ENCODE measurements at places on chromosomes 6 and 20.
A peak's percentile ranks its signal among the peaks of the same experiment; 100 is the strongest.

GRCh38 chr6:24931718-24932691, 3.8 kb downstream of the RIPOR2 start:
- DNase-seq = no peak

DNA sequence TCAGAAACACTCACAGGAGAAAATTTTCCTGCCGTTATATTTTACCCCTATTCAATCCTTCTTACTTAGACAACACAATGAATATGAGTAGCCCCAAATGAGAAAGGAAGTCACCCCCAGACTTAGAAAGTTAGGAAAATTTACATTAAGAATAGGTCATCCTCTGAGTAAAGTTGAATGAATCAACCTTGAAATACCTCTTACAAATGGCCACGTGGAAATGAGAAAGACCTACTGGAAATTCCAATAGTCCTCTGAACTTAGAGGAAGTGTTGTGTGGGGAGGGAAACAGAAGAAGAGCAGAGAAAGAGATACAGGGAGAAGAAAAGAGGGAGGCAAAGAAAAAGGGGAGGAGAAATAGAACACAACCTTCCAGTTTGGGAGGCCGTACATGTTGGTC, 43.7 kb downstream of the PHACTR1 start:
- DNase-seq = no peak

DNA sequence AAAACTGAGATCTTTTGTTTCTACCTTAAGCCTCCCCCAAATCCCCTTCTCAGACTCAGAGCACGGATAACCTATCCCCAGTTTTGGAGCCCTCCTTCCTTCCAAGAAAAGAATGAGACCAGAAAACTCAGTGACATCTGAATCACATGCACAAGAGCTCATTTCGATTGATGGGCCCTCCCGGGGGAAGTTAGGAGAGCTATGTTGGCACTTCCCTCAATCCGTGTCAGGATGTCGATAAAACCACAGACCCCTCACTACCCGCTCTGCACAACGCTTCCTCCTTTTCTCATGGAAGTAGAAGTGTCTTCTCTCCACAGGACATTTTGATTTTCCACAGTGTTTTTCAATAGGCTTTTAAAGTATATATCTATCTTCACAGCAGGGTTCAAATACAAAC, 332.4 kb downstream of the HACE1 start:
- DNase-seq = peak; percentile 35

- DNase-seq = peak; percentile 15
These were observed 6.7 kb downstream of the TEAD3 start for GRCh38 chr6:35489995-35490791.

DNA sequence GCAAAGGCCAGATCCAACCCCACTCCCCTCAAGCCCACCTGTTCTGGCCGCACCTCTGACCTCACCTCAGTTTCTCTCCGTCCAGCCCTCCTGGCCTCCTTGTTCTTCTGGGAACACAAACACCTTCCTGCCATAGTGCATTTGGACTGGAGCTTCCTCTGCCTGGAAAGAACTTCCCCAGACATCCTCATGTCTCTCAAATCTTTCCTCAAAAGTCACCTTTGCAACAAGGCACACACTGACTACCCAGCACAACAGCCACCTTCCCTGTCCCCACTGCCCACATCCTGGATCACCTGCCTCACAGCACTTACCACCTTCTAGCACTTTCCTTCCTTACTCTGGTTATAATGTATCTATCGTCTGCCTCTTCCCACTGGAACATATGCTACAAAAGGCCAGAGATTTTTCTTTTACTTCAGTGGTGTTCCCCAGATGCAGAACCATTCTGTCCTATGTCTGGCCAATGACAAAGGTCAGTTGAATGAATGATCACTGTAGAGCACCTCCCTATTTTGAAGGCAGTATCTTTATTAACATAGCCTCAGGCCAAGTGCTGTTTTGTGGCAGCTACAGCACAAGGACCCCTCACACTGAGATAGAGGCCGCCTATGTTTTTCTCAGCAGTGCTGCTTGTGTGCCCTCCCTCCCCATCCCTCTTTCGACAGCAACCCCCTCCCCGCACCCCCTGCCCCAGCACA, 4.1 kb downstream of the HLA-B start:
- no peak for DNase-seq

GRCh38 chr20:15570156-15570555, 1003.1 kb downstream of the KIF16B start:
- DNase-seq = no peak

GRCh38 chr20:2742431-2742830, 49.9 kb downstream of the EBF4 start:
- no peak for DNase-seq

- DNase-seq = peak; percentile 40
These were observed 7.7 kb upstream of the ZNF334 start for GRCh38 chr20:46520976-46521579.

DNA sequence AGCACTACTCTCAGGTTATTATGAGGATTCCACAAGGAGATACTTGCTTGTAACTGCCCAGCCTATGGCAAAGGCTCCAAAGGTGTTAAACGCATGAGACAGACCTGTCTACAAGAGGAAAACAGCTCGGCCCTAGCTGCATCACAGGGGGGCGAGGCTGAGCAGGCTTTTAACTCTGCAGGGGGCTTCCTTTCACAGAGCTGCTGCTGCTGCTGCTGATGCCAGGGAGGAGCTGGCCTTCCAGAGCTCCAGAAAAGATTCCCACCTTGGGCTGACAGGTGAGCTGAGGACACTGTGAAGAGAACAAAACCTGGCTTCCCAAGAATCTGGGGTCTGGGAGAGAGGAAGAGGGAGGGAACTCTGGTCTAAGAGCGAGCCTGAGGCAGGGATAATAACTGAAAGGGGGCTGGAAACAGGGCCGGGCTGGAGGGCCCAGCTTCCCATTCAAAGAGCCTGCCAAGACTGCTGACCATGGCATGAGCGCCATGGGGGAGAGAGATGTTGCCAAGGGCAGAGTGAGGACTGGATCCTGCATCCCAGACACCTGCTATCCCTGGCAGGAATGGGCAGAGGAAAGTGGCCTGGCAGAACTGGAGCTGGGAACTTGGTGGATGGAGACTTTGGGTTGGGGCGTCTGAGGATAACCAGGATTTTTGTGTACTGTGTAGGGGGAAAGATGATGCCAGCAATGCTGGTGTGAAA, 211.1 kb upstream of the LRFN2 start:
- DNase-seq = no peak

GRCh38 chr6:96786336-96786735, 50.9 kb downstream of the GPR63 start:
- no peak for DNase-seq

DNA sequence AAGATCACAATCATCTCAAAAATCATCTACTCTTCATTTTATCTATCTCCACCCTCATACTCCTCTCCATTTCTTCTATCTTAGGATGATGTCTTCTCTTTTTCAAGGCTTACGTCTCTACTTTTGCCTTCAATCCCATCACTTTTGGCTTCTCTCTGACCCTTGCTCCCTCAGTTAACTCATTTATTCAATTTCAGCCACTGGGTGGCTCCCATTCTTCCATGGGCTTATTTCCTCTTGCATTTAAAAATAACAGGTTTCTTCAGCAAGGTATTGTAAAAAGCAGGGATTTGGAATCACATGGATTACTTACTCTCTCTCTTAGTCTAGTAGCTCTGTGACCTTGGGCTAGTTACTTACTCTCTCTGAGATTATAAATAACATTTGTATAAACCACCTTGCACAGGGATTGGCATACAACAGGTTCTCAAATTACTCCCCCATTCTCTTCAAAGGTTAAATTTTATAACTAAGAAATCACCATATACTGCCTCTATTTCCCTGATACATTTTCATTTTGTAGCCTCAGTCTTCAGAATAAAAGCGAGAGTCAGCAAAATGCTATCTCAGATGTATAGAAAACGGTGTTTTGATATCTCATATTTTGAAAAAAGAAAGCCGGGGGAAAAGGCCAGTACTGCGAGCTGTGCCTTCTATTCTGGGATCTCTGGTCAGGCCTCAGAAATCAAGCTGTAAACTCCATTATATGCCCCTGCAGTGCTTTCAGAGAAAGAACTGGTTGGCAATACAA, 5.5 kb downstream of the ZSCAN12 start:
- DNase-seq = no peak

GRCh38 chr6:112881027-112881426, 533.9 kb downstream of the RFPL4B start:
- DNase-seq = no peak

DNA sequence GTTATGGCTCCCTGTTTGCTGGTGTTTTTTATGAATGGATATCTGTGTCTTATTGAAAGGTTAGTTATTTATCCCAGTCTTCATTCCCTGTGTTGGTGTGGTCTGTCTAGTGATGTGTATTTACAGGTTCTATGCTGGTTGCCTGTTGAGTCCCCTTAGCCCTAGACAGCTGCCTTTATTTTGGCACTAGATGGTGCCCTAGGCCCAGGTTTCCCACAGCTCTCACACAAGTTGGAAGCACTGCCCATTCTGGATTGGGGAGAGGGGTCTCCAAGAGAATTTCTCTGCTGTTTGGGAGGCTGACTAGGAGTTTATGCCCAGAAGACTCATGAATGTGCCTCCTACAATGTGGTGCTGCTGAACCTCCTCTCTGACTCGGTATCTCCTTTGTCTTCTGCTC, 12.4 kb downstream of the GRM1 start:
- DNase-seq = no peak

DNA sequence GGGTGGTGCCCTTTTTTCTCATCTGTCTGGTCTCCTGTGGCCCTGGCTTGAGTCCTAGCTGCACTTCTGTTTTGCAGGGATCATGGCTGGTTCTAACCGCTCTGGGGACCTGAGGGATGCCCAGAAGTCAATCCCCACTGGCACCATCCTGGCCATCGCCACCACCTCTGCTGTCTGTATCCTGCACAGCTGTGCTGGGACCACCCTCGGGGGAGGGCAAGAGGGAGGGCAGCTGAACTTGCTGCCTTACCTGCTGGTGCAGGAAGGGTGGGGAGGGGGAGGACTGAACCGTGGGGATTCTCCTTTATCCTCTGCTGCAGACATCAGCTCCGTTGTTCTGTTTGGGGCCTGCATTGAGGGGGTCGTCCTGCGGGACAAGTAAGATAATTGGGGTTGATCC, 14.5 kb downstream of the SLC12A5 start:
- no peak for DNase-seq

DNA sequence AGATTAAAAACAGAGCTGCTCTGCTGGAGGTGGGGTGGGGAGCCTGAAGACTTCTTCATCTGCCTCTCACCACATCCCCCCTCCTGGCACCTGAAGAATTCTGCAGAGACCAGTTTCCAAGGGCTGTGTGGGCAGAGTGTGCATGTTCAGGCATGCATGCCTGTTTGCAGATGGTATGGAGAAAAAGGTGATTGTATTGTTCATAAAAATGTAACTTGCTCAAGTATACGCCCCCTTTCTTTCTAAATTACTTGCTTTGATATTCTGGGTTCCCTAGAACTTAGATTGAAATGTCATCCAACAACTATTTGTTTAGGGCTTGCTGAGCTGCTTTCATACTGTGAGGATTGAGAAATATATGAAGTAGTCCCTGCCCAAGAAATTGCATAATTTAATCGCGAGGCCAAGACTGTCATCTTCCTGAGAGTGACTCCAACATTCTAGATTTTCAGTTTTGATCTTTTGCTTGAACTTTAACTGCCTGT, 83.6 kb downstream of the LCA5 start:
- peak; percentile 2 for DNase-seq

- DNase-seq = no peak
These were observed 175.7 kb downstream of the TBX18 start for GRCh38 chr6:84588697-84589080.

DNA sequence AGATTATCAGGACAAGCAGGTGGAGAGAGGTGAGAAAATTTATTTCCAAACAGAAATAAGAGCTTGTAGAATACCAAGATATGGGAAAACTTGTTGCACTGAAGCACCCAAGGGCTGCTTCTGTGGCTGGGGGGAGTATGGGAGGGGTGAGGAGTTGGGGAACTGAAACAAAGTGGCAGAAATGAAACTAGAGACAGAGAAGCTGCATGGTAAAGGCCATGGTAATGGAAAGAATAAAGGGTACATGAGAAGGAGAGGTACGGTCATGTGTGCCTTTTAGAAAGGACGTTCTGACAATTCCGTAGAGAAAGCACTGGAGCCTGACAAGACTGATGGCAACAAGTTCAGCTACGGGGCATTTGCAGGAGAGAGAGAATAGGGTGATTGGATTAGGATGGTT, 51.6 kb upstream of the RIN2 start:
- peak; percentile 2 for DNase-seq

GRCh38 chr6:166989427-166990032, 9.7 kb upstream of the CEP43 start:
- peak; percentile 17 for DNase-seq

- no peak for DNase-seq
These were observed 145.1 kb upstream of the ZNF184 start for GRCh38 chr6:27617700-27618689.

GRCh38 chr20:11675920-11676629, 241.6 kb upstream of the BTBD3 start:
- no peak for DNase-seq

DNA sequence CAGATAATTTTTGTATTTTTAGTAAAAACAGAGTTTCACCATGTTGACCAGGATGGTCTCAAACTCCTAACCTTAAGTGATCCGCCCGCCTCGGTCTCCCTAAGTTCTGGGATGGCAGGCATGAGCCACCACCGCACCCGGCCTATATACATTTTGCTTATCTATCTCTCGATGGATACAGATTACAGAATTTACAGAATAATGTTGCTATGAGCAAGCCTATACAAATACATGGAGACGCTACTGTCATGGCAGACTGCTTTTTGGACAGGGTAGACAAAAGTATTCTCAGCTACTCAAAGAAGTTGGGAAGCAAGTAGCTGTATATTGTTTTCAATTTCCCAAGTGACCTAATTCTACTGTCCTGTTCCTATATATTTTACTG, 1.6 kb downstream of the HSPA1L start:
- no peak for DNase-seq

- DNase-seq = no peak
These were observed 58.2 kb downstream of the DCBLD1 start for GRCh38 chr6:117540670-117541069.

- DNase-seq = no peak
These were observed 26.7 kb downstream of the FOXO3 start for GRCh38 chr6:108587258-108588059.

DNA sequence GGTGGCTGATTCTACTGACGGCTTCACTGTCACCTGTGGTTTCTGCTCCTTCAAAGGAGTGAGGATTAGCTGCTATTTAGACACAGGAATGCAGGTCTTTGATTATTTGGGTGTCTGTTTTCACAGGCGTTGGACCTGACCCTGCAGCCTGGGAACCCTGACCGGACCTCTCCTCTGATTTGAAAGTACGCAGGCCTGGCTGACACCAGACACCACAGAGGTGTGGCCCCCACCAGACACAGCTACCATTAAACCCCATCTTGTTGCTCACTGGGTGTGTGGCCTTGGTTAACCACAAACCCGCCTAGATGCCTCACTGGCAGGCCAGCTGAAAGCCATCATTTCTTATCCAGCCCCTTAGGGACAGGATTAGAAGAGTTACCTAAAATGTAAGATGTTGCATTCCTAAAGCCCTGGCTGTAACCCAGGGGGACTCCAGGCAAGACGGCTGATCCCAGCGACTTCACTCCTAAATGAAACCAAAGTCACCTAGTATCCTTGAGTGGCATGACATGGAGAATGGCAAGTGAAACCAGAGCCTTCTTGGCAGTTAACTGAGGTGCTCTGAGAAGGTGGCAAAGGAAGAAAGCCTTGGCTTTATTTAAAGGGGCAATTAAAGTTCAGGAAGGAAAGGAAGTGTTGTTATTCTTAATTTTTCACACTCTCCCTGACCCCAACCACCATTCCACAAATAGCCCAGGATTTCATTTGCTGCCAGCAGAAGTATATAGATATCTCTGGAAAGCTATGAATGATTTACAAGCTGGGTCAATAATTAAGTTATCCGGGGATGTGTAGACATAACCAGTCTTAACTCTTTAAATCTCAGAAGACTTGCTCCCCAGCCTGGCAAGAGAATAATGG, 169.9 kb downstream of the QRSL1 start:
- DNase-seq = no peak
